ENCODE measurements at places on chromosomes 13 and 19. TPM values are rescaled to one million over a fixed set of nuclear protein-coding genes. Genes with fewer than 3 reads are reported as not detected.

DNA sequence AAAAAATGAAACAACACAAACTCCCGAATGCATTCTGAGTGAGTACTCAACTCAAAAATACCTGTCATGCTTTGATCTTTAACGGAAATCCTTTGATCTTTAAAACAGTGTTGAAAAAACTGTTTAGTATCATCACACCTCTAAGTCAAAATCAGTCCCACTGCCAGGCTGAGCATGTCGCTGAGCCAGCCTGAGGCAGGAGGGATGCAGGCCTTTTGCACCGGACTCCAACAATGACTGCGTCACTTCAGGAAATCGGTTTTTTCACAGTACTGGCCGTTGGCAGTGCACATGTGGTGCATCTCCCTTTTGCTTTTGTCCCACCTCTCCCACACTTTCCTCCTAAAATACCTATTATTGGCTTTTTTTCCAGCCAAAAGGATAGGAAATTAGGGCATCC lies 78.2 kb downstream of the SHISA2 start:
- no peak for DNase-seq

- DNase-seq, result no peak
Measured at GRCh38 chr19:53866865-53867224, 838 bp upstream of the MYADM start.

- no peak for DNase-seq
Measured at GRCh38 chr13:49874430-49874829, 61.7 kb downstream of the SPRYD7 start.

- peak; percentile 75 for DNase-seq
Measured at GRCh38 chr13:49110122-49110912, 109.8 kb upstream of the MLNR start.

The APOE gene
- polyA plus RNA-seq, result 412 TPM

The CEACAM3 gene
- 0.15 TPM for polyA plus RNA-seq

Data from renal cortex interstitium (tissue), 15 donors.